CD4-positive, alpha-beta T cell treated with Interleukin-15 for 4 hours (primary cell): ENCODE measurements at places on chromosomes 2 and 18.
A peak's percentile ranks its signal among the peaks of the same experiment; 100 is the strongest.

- DNase-seq = no peak
Measured at GRCh38 chr18:30870466-30870865, 172.1 kb downstream of the DSC3 start.

- DNase-seq = no peak
Measured at GRCh38 chr2:155708071-155708470, 624.5 kb downstream of the NR4A2 start.

DNA sequence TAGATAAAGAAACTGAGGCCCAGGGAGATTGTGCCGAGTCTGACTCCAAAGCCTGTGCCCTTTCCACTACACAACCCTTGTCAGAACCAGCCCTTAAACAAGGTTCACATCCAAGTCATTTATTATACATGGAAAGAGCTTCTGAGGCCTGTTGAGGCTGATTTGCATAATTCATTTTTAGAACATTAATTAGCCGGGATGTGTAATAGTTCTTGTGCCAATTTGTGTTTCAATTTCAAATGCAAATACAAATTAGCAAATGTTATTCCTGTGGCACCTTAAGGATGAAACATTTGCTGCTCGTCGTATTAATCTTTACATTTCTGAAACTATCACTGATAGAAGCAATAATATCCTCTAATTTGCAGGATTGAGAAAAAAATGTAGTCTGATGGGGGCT lies 174.9 kb downstream of the MYCN start:
- no peak for DNase-seq

DNA sequence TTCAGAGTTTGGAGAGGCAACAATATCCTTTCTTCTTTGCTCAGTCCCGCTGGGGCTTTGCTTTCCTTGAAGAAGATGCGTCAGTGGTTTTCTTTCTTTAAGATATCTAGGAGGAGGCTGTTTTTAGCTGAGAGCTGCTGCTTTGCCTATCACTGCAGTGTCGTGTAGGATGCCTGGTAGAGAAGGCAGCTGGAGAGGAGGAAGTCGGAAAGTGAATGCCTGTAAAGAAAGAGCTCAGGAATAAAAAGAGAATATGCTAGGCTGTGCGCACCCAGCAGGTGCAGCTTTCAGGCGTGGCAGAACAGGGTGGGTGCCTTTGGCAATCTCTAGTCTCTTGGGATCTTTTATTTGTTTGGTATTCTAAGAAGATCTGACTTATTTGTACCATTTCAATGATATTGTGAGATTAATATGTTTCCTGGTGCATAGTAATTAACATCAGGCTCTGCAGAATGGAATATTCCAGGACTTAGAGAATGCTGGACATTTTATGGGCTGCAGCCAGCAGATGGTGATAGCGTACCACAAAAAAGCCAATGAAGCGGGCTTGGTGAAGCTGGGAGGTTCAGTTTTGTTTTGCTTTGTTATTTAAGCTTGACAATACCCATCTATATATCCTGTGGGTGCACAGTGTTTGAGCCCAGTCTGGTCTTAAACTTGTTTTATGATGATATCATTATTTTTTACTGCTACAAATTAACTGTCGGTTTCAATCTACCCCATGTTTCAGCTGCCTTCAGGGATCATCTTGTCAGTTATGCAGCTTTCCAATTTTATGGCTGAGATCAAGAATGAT lies 34.9 kb downstream of the CAVIN2 start:
- DNase-seq = peak; percentile 13

DNA sequence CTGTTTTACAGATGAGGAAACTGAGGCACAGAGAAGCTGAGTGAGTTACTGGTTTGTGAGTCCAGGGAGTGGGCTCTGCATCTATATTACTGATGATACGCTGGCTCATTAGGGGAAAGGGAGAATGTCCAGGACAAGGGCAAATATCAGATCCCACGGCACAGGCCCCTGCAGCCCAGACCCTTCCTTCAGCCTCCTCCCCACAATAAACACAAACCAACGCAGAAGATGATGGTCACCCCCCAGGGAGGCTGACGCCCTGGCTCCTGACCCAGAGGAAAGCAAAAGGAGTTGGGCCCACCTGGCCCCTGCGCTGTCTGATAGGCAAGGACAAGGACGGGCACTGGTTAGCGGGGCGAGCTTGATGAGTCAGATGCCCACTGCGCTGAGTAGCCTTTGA lies 47.7 kb upstream of the ZBTB7C start:
- no peak for DNase-seq

DNA sequence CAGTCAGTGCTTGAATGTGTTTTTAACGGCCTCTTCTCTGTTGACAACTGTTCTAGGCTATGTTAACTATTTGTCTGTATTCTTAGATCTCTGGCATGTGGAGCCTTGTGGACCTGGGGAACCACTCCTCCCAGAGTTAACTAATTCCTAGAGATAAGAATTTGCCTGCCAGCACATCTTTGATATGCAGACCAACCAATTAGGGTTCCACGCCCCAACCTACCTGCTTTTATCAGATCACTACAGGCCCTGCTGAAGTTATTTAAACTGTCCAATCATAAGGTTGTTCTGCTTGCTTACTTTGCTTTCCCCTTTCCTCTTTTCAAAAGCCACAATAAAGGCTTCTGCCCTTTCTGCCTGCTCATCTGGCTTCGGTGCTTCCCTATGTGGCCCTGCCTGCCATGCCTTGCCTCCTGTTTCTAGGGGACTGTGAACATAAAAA lies 8.5 kb upstream of the CYBRD1 start:
- no peak for DNase-seq

DNA sequence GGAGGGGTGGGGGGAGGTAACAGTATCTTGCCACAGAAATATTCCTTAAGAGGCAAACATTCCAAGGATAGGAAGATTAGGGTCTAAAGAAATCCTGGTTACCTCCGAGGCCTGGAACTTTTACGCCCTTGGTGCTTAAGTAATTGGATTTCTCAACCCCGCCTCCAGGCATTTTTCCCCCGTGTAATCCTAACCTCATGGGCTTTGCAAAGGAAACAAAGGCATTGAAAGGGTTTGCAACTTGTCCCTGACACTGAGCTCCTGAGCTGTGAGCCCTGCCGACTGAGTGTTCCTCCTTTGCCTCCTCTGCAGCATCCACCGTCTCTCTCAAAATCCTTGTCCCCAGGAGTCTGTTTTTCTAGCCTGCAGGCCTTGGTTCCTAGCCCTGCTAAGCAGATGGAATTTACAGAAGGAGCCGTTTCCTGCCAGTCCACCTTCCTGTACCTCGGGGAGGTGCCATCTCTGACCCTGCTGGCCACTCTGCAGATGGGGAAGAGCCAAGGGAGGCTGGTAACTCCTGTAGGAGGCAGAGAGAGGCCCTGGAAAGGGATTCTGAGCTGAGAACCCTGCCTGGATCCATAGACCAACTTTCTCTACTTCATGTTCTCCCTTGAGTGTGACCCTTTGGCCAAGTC lies 24.2 kb downstream of the TET3 start:
- DNase-seq = no peak

GRCh38 chr18:80106482-80107051 lies 2.5 kb upstream of the ADNP2 start:
- DNase-seq = no peak

- DNase-seq = no peak
Measured at GRCh38 chr18:2425426-2426317, 145.6 kb downstream of the METTL4 start.

DNA sequence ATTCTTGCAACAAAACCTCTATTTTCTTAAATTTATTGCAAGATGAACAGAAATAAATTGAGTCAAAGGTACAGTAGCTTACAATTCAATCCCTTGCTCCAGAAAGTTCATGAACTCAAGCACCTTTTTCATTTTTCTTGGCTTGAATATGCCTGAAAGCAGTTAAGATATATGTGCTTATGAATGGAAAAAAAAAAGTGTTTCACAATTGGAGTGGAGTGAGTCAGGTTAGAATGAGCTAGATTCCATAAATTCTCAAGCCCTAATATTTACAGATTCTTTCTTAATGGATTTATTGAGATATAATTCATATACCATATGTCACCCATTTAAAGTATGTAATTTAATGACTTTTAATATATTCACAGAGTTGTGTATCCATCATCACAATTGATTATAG lies 39.6 kb upstream of the NEMP2 start:
- DNase-seq = no peak

GRCh38 chr2:120733238-120733932 lies 2.3 kb upstream of the GLI2 start:
- no peak for DNase-seq

DNA sequence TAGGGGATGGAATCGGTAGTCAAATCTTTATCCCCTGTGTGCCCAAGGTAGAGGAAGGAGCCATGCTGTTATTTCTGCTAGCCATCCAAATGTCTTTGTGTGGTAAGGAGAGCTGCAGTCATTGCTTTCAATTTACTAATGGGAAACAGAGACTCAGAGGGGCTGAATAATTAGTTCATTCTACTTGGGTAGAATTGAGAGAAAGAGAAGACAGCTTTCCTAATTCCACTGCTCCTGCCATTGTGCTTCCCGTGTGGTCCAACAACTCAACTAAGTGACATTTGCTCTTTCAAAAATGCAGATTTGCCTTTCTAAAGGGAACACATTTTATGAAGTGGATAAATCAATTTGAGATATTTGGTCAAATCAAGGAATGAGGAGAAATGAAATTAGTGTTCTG lies 136.1 kb downstream of the AQP4 start:
- no peak for DNase-seq

- DNase-seq = no peak
Measured at GRCh38 chr18:8814206-8814605, 108.8 kb downstream of the MTCL1 start.

- no peak for DNase-seq
Measured at GRCh38 chr2:22449696-22450095, 935.3 kb upstream of the KLHL29 start.

- DNase-seq = no peak
Measured at GRCh38 chr2:190582736-190583506, 48.4 kb upstream of the NEMP2 start.

DNA sequence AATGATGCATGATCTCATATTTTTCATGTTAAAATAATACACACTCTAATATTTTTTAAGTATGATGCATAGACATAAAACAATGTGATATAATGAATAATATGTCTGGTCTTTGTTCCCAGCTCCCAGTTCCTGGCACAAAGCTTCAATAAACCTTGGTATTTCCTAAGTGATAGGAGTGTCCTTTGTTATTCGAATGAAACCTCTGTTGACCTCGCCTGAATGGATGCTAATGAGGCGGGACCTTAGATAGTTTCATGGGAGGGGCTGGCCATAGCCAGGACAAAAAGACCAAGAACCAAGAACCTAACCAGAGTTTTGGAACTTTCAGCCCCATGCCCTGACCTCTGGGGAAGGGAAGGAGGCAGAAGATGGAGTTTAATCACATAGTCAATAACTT lies 257.7 kb upstream of the COPS8 start:
- no peak for DNase-seq

GRCh38 chr2:101882769-101883307 lies 108.9 kb upstream of the IL1R2 start:
- no peak for DNase-seq

DNA sequence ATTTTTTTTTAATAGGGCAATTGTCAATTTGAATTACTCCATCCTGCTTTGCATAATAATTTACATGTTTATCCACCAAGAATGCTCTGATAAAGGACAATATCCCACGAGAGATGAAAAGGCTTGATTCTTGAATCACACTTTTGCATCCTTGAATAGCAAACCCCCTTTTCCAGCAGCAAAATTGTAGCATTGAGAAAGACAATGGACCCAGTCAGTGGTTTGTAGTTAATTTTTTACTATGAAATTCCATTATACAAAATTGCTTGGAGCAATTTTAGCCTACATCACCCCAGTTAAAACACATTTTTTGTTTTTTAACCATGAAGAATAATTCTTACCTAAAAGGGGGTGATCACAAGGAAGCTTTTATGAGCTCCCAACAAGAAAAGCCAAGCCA lies 255.1 kb downstream of the RND3 start:
- no peak for DNase-seq

- no peak for DNase-seq
Measured at GRCh38 chr2:10499275-10499907, 51.3 kb upstream of the ODC1 start.

DNA sequence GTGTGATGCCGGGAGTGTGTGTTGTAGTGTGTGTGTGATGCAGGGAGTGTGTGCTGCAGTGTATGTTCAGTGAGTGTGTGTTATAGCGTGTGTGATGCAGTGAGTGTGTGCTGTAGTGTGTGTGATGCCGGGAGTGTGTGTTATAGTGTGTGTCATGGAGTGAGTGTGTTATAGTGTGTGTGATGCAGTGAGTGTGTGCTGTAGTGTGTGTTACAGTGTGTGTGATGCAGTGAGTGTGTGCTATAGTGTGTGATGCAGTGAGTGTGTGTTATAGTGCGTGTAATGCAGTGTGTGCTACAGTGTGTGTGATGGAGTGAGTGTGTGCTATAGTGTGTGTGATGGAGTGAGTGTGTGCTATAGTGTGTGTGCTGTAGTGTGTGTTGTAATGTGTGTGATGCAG lies 182.1 kb upstream of the SOX11 start:
- no peak for DNase-seq
